ENCODE measurements at places on chromosomes 5 and 9.

DNA sequence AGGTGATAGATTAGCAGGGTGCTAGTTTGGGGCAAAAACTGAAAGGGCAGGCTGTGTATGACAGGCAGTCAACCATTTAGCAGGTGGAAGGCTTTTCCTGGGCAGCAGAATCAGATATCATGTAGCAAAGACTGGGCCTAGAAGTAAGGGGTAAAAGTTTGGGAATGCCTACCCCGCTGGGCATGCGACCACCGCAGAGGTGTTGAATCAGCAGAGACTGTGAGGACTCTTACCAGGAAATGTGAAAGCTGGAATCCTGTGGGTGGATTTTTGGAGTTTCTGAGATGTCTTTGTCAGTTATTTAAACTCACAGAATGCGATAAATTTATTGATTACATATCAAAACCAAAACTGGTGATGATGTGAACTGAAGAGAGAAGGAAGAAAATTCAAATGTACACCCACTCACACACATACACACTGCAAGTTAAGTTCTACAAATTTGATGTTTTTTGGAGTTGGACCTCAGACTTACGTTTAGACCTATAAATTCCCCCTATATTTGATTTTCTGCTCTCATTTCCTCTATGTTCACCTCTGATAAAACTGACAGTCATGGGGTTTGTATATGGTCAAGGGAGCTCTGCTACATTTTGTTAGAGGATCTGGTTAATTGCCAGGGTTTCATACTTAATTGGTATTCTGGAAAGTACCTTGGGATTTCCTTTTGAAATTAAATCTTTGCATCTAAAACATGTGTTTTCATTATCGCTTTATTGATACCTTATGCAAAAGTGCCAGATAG, 333.6 kb downstream of the CSNK1G3 start:
- no peak for DNase-seq

GRCh38 chr9:130336027-130336610, 70.6 kb downstream of the HMCN2 start:
- DNase-seq, result no peak

DNA sequence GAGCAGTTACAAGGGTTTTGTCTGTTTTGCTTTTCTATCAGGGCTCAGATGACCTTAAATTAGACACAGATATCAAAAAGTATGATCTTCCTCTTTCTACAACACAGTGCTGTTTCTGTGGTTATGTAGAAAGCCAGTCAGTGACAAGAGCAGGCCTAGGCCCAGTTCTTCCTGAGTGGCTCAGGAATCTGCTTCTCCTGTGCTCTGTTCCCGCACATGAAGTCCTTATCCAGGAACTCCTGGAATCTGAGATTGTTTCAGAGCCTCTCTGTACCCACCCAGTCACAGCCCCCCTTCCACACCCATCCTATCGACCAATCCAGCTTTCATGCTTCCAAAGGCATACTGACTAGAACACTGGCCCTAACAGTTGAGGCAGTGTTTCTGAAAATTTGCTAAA, 40.4 kb upstream of the SMU1 start:
- no peak for DNase-seq

GRCh38 chr5:57429513-57430120, 53.0 kb downstream of the ACTBL2 start:
- peak; percentile 25 for DNase-seq

- no peak for DNase-seq
These were observed 12.0 kb downstream of the MACROH2A1 start for GRCh38 chr5:135386886-135387628.

- DNase-seq, result peak; percentile 55
These were observed 13.0 kb downstream of the MEGF9 start for GRCh38 chr9:120701248-120701647.

DNA sequence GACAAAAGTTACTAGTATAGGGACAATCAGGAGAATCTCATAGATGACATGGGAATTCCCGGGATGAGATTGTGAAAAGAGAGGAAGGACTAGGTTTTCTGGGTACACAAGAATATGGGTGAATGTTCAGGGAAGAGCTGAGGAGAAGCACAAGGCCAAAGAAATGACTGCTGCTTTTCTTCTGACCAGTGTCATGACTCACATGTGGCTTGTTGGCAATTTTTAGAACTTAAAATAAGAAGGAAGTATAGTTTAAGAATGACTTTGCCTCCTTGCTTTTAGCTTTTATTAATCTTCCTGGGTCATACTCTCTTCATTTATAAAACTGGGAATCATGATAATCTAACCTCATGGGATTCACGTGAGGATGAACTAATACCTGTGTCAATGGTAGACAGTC, 652.4 kb upstream of the MEF2C start:
- DNase-seq, result no peak

GRCh38 chr5:103743421-103743820, 180.8 kb upstream of the NUDT12 start:
- DNase-seq, result no peak

DNA sequence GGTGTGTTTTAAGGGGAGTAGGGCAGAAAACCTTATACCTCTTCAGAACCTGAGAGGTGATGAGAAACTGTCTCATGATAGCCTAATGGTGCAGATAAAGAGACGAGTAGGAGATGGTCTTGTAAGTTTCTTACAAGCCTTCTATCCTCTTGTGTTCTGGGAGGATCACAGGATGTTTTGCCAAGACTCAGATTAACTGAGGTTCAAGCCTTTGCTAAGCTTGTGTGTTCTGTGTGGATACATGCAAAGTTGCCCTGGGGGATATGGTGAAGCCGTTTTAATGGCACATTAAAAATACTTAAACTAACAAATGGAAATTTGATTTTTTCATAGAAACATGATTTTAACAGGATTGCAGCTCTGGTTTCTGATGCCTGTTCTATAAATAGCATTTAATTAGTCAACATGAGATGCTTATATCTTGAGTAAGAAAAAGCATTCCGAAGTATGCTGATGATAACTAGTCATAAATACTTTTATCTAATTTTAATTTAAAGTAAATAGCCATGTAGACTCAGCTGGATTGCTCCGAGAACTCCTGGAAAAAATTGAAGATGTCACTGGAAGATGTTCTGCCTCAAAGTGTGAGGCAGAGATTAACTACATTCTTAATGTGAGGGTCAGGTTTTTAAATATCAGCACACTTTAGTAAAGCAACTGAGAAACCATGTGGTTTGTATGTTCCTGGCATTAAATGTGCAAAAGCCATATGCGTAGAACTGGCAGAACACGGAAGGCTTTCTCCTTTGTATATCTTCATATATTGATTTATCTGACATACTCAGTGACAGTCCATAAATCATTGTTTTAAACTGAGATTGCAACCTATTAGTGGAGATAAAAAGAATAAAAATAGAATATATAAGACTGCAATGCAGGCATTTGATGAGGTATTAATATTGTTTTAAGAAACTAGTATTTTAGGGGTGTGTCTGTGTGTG, 53.7 kb downstream of the IPO11 start:
- no peak for DNase-seq

- no peak for DNase-seq
These were observed 502.8 kb downstream of the NTRK2 start for GRCh38 chr9:85172001-85172978.

- DNase-seq, result no peak
These were observed 6.3 kb downstream of the MRPL36 start for GRCh38 chr5:1793301-1793740.

DNA sequence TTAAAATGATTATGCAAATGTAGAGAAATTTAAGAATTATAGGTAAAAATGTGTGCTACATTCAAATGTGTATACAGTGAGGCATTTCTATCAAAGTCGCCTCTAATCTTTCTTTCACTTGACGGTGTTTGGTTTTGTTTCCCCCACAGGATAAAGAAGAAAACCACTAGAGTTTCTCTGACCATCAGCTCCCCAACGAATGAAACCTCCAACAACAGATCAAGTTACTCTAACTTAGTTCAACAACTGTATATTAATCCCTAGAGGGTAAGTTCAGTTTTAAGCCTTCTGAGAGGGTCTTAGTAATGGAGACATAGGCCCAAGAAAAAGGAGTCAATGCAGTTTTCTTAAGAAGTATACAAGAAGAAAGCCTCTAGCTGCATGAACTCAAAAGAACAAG, 11.5 kb upstream of the MYOT start:
- DNase-seq, result no peak

DNA sequence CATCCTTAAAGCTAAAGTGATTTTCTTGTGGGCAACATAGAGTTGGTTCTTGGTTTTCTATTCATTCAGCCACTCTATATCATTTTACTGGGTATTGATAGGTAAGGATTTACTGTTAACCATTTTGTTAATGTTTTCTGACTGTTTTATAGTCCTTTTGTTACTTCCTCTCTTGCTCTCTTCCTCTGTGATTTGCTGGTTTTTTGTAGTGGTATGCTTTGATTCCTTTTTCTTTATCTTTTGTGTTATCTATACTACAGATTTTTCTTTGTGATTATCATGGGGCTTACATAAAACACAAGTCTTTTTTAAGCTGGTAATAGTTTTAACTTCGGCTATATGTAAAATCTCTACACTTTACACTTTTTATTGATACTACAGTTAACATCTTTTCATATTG, 43.3 kb downstream of the CREBRF start:
- DNase-seq, result no peak

DNA sequence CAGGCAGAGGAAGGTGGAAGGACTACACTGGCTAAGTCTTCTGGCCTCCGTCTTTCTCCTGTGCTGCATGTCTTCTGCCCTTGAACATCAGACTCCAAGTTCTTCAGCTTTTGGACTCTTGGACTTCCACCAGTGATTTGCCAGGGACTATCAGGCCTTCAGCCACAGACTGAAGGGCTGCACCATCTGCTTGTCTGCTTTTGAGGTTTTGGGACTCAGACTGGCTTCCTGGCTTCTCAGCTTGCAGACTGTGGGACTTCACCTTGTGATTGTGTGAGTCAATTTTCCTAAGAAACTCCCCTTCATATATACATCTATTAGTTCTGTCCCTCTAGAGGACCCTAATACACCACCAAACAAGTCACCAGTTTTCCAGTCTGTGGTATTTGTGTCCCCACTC, 9.7 kb upstream of the ANKDD1B start:
- no peak for DNase-seq

GRCh38 chr9:128913048-128913900, 7.5 kb upstream of the PHYHD1 start:
- DNase-seq, result no peak

DNA sequence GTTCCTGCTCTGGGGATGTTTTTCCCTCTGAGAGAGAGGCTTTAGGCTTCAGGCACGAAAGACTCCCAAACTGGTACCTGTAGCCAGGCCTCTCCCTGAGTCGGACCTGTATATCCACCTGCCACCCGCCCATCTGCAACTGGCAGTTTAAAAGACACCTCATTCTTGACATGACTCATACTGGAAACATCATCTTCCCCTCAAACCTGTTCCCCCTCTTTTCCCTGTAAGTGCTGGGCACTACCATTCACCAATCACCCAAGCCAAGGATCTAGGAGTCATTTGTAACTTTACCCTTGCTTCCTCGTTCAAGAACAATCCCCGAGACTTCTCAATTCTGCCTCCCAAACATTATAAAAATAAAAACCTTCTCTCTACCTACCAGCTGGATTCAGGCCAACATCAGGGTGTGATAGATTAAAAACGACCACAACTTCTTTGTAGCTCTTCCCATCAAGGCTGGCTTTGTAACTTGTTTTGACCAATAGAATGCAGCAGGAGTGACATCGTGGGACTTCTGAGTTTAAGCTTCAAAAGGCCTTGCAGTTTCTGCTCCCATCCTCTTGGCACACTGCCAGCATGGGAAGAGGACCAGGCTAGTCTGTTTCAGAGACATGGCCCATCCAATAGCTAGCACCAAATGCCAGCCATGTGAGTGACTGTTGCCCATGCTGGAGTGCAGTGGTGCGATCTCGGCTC, 1.8 kb upstream of the WDR31 start:
- no peak for DNase-seq

DNA sequence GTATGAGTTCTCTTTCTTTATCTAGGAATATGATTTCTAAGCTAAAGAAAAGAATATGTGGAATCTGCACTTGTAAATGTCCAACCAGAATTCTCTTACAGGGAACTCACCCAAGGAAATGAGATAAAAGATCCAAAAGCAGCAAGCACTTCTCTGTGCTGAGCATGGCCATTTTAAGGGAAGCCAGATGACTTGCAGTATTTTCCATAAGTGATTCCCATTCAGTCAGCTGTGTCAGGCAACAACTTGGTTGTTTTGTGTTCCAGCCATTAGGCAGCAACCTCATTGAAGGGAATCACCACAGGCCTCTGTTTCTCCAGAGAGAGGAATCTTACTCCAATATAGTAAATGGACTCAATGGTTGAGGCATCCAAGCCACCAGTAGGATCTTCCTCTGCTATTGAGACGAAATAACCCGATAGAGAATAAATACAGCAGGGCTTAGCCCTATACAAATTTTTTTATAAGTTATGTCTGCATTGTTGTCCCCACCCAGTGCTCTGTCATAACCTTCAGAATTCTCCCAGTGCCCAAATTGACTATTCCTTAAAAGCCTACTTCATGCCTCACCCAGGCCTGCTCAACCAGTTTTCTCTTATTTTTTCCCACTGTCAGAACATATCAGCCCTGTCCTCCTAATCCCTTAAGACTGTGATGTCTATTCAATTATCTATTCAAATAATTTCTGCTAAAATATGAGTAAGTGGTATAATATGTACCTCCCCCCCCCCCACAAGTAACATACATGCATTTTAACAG, 236.6 kb downstream of the PJA2 start:
- DNase-seq, result no peak

GRCh38 chr9:76987594-76988200, 31.8 kb upstream of the FOXB2 start:
- DNase-seq, result no peak

- peak; percentile 30 for DNase-seq
These were observed 155.8 kb upstream of the ZNF608 start for GRCh38 chr5:124902097-124902821.

- DNase-seq, result peak; percentile 27
These were observed 16.1 kb downstream of the LURAP1L start for GRCh38 chr9:12790883-12791282.

DNA sequence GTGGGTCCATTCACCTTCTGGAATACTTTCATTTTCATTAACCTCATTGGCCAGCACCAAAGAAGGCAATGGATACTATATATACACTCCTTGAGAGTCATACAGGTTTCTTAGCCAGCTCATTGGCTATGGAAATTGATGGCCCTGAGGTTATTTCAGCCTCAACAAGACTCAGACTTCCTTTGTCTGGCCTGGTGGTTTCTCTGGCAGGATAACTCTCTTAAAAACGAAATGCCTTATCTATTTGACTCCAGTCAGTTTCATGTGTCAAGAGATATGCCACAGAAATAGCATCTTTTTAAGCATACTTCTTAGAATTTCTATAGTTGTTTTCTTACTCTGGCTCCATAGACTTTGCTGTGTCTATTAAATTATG, 28.9 kb downstream of the CDH9 start:
- no peak for DNase-seq

DNA sequence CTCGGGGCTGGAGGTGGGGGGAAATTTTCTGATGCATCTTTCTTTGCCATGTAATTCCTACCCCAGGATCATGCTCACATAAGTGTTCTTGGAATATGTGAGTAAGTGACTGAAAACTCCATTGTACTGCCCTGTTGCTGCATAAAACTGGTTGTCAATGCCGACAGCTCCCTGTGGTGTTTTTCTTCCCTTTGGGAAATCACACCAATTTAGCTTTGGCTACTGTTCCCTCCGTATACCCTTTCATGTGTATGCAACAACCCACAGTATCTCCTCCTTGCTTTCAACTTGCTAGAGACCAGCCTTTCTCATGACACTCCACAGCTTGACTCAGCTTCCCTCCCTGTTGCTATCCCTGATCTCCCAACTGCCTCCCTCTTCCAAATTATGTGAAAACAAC, 240.6 kb downstream of the TRIM32 start:
- no peak for DNase-seq
